ENCODE measurements at places on chromosomes 12 and 14. TPM values are rescaled to one million over a fixed set of nuclear protein-coding genes. Genes with fewer than 3 reads are reported as not detected.

DNA sequence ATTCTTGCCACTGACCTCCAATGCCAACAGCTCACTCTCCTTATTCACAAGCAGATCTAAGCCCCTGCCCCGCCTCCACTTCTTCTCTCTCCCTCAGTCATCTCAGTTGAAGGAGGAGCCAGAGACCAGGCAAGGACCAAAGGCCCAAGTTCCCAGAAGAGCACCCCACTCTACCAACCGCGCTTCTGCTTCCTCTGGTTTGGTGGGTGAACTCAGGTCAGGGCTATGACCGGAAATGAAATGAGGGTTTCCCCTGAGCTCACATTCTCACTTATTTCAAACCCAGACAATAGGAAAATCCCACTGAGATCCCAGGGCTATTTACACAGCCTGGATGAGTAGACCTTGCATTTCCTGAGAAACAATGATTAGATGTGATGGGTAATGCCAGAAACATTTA is 9.9 kb downstream of the DPF3 start:
- no peak for DNase-seq

GRCh38 chr12:13049816-13050215 is 5.6 kb downstream of the FAM234B start:
- no peak for DNase-seq

DNA sequence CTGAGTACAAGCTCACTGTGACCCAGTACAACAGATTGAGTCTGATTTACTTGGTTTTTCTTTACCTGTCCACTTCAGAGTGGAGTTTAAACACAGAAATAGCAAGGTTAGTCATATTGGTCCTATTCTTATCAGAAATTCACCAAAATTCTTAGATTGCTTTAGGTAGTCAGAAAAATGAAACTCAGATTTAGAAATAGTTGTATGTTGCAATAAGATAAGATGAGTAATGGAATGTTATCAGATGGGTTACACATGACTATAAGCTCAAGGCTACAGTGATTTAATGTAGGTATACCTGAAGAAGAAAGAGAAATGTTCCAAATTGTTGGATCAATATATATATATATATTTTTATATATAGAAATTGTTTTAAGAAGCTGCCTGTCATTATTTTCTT is 524.1 kb downstream of the LRFN5 start:
- no peak for DNase-seq

The NEDD1 gene
- 24.8 TPM for total RNA-seq

The TSHR gene
- not detected for total RNA-seq

DNA sequence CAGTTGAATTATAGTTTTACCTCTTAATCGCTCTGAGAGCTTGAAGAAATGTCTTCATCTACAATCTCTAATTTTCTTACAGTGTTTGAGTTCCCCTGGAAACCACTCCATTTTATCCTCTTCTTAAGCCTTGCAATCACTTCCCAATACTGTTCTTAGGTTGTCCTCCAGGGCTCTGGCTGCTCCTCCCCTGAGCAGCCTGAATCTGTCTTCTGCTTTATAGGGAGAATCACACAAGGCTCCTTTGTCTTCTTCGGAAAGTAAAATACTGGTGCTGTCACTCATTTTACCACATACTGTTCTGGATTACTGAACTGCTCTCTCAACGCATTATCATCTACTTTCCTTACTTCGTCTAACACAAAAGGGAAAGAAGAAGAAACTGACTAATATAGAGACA is 133.7 kb downstream of the MDGA2 start:
- no peak for DNase-seq

The TRHDE gene
- total RNA-seq: not detected

The PPFIBP1 gene
- total RNA-seq: 9.2 TPM

The PSMC1 gene
- 57.9 TPM for total RNA-seq

DNA sequence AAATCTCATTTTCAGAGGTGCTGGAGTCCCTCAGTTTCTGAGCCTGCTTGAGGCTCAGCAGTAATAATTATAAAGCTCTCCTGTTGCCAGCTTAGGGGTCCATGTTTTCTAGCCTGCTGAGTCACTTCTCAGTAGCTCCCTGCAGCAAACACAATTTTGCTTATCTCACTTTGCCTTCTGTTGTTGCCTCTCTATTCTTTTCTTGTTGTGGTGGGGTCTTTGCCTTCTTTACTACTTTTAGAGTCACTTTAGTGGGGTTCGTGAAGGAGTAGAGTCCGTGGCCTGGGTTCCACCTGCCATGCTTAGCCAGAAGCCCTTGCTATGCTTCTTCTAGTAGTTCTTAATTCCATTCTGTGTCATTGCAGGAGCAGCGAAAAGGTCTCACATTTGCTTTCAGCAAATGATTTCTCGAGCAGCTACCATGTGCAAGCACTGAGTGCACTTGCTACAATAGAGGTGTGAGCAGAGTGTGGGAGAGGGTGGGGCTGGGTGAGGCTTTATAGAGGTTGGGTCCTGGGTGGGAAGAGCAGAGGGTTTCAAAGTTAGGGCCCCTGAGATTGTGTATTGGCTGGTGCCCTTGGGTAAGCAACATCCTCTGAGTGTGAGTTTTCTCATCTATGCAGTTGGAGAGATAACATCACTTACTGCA is 114.3 kb downstream of the ADCK1 start:
- no peak for DNase-seq

The CFAP54 gene
- total RNA-seq: 0.82 TPM

The PTPRQ gene
- not detected for total RNA-seq

GRCh38 chr12:116537101-116537904 is 21.9 kb upstream of the MAP1LC3B2 start:
- no peak for DNase-seq

GRCh38 chr12:125225641-125226040 is 160.4 kb downstream of the AACS start:
- no peak for DNase-seq

The NPAS3 gene
- not detected for total RNA-seq

Measured in naive thymus-derived CD8-positive, alpha-beta T cell (primary cell).